ENCODE measurements at places on chromosomes 1 and 21.

GRCh38 chr1:67194209-67194863, 28.1 kb downstream of the IL23R start:
- no peak for DNase-seq

GRCh38 chr1:111444031-111444430, 5.0 kb downstream of the WDR77 start:
- no peak for DNase-seq

GRCh38 chr21:37704751-37705150, 211.5 kb downstream of the KCNJ6 start:
- DNase-seq, result no peak

- DNase-seq, result peak; percentile 1
Measured at GRCh38 chr21:31873275-31873695, 465 bp downstream of the HUNK start.

DNA sequence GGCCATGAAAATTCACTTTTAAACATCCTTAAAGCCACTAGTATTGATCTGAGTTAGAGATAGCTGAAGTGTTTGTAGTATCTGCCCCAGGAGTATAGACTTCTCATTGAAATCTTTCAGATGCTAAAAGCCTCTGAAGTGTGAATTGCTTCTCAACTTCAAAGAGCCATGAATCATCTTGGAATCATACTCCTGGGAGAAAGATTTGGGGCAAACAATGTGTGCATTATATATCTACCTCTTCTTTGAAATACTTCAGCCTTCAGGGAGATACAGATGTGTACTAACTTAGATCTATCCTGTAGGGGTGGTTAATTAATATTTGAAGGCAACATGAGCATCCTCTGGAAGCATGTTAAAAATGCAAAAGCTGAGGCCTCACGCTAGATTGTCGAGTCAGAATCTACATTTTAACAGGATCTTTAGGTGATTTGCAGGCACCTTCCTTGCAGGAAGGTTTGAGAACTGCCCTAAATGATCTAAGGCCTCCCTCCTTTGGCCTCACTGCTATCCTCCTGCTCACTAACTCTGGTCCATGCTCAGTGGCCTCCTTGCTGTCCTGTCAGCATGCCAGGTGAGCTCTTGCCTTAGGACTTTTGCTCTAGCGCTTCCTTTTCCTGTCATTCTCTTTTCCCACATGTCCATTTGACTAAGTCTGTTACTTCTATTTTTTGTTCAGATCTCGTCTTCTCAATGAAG, 6.0 kb upstream of the SCYL3 start:
- no peak for DNase-seq

- DNase-seq, result no peak
Measured at GRCh38 chr1:53719469-53719868, 19.5 kb downstream of the GLIS1 start.

DNA sequence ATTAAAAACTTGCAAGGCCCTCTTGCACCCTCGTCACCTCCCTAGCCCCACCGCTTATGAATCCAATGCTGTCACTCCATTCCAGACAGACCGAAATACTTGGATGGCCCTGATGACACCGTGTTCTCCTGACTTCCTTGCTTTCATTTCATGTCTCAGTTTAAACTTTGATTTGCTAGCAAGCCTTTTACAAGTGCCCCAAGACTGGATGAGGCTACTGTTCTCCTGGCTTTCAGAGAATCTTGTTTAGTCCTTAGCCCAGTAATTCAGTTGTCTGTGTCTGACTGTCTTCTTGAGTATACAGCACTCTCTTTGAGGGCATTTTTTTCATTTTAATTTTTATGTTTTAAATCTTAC, 824 bp upstream of the IFI44L start:
- no peak for DNase-seq

DNA sequence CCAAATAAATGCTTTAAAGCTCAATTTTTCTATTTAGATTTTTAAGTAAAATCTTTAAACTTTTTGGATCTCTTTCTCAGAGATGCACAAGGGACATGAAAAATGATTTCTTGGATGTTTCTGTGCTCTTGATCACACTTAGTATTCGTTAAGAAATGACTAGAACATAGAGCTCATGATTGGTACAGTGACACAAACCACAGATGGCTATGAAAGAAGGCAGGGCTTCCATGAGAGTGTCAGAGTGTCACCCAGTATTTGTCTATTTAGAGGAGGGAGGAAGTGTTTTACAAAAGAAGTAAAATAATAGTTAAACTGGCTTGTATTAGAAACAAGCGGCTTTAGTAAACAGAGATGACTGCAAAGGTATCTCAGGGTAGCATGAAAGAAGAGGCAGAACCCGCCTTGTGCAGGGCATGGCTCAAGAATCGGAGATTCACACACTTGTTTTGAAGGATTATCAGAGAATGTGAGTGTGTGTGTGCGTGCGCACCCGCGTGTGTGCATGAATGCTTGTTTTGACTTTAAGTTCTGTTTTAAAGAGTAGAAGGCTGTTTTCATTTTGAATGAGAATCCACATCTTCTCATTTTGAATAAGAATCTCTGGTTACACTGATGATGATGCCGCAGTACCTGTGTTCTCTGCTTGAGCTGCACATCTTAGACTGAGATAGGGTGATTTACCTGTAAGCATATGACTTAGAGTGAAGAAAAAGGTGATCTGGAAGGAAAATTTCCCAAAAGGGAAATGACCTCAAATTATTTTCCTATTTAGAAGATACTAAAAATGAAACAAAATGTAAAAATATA, 82.1 kb downstream of the VPS26C start:
- no peak for DNase-seq

DNA sequence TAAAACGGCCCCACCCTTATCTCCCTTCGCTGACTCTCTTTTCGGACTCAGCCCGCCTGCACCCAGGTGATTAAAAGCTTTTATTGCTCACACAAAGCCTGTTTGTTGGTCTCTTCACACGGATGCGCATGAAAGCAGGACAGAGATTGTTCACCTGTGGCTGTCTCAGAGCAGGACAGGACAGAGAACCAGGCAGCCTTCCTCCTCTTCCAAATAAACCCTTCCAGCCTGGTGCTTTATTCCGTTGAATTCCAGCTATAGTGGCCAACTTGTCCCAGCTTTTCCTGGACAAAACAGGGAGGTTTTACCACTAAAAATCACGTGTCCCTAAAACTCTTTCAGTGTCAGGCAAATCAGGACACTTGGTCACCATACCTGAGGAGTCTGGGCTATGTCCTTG, 9.5 kb upstream of the DMRTB1 start:
- no peak for DNase-seq

- DNase-seq, result no peak
Measured at GRCh38 chr1:36148821-36149236, 457 bp downstream of the TRAPPC3 start.

- no peak for DNase-seq
Measured at GRCh38 chr1:23563003-23563402, 3.7 kb upstream of the ID3 start.

GRCh38 chr1:38481871-38482826, 377.4 kb downstream of the RRAGC start:
- DNase-seq, result no peak

DNA sequence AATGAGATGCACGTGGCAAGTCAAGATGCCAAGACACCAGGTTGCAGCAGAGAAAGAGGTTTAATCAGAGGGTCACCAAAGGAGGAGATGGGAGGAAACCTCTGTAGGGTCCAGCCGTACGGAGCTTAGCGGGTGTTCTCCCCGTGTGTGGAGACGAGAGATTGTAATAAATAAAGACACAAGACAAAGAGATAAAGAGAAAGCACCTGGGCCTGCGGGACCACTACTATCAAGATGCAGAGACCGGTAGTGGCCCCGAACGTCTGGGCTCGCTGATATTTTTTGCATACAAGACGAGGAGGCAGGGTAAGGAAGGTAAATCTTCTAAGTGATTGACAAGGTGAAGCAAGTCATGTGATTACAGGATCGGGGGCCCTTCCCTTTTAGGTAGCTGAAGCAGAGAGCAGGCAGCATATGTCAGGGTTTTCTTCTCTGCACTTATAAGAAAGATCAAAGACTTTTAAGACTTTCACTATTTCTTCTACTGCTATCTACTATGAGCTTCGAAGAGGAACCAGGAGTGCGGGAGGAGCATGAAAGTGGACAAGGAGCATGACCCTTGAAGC, 41.2 kb upstream of the TDRD10 start:
- DNase-seq, result no peak

- DNase-seq, result no peak
Measured at GRCh38 chr1:60044881-60045280, 28.7 kb downstream of the C1orf87 start.

DNA sequence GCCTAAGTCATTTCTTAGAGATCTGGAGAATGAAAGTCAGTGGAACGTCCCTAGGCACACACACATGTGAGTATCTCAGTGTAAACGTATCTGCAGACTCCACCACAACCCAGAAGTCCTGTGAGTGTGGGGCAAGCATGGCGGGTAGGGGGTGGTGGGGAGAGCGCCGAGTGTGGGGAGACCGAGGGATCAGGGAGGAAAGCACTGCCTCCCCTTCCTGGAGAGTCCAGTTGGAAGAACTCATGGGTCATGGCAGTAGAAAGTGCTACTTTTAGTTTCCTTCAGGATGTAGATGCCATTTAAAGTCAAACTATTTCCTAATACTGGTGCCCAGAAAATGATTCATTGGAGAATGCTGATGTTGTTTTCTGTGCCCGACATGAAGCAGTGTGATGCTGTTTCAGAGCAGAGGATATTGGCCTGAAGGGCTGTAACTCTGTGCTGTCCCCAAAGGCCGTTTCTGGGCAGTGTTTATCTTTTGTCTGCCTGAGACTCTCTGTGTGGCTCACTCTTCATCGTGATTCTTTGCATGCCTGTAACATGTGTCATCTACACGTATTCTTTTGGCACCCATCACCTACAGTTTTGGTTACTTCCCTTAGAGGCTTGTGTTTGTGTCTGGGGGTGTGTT, 45.7 kb upstream of the TSPAN2 start:
- no peak for DNase-seq

GRCh38 chr1:184176058-184176457, 124.5 kb downstream of the TSEN15 start:
- DNase-seq, result no peak

DNA sequence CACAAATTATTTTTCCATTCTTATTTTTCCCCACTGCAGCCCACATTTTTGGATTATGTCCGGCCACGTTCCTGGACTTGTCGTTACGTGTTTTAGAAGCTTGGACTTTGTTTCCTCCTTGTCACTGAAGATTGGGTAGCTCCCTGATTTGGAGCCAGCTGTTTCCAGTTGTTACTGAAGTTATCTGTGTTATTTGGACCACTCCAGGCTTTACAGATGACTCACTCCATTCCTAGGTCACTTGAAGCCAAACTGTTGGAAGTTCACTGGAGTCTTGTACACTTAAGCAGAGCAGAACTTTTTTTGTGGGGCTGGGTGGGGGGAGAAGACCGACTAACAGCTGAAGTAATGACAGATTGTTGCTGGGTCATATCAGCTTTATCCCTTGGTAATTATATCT, 12.2 kb upstream of the AXDND1 start:
- DNase-seq, result no peak

DNA sequence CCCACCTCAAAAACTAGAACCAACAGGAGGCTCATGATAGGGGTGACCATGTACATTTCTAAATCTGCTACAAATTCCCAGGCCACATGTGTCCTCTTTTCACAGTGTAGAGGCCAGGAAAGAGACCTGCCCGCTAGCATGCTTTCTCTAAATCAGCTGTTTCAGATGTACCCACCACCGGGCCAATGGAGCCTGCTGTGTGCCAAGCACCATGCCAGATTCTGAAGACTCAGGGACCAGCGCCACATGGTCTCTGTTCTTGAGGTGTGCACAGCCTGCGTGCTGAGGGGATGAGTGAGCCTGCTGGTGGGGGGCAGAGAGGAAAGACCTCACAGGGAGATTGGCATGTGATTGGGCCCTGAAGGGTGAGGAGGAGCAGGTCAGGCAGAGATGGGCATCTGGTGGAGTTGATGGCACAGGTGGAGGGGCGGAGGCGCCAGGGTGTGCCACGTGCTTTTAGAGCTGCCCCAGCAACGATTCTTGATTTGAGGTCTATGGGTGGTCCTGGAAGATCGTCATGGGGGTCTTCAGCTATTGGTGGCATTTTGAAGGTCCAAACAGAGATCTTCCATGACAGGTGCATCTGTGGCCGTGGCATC, 485.1 kb upstream of the VAMP3 start:
- DNase-seq, result no peak

- DNase-seq, result no peak
Measured at GRCh38 chr1:85654066-85654782, 54.0 kb downstream of the ZNHIT6 start.

DNA sequence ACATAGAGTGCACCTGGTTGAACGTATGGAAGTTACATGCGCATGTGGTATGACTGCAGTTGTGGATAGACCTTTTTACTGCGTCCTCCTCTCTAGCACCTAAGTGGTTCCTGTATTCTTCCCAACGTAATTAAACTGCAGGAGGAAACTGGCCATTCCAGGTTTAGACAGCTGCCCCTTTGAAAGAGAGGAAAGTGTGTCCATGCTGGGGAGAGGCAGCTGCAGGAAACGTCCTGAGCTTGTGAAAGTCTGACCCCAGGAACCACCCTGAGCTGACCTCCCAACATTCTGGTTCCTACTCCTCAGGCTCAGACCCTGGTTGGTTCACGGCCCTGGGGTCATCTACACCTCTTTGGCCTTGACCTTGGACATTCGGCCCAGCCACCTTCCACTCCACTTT, 309.3 kb downstream of the DISC1 start:
- no peak for DNase-seq

DNA sequence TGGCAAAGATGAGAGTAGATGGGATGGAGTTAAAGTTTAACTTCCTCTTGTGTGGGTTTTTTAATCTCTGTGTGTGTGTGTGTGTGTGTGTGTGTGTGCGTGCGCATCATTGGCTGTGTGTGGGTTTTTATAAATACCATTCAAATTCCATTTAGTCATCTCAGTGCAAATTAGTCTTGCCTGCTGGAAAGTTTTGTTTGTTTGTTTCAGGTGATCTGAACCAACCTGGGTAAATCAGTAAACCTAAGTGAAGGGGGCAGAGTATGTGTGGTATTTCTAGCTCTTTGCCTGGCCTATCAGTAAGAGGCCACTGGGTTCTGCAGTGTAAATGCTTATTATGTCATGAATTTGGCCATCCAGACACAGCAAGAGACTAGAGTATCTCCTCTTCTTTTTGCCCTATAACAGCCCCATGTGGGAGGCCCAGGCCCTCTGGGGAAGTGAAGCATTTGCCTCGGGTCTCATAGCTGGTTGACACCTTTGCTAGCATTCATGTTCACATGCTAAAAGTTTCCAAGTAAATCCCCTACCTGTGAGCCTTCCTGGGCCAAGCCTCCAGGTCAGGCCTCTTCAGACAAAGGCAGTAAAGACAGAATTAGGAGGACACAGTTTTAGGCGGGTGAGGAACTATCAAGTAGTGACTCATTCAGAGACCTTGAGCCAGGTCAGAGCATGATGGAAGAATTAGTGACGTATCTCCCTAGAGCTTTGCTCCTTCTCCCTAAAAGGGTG, 14.7 kb downstream of the INTS3 start:
- DNase-seq, result no peak

Data from stimulated activated CD4-positive, alpha-beta T cell treated with anti-CD3 and anti-CD28 coated beads, Interleukin-1b, Interleukin-23, amount 100 ng/mL, for 4 hours (primary cell).